ENCODE measurements at places on chromosomes 4 and X.

DNA sequence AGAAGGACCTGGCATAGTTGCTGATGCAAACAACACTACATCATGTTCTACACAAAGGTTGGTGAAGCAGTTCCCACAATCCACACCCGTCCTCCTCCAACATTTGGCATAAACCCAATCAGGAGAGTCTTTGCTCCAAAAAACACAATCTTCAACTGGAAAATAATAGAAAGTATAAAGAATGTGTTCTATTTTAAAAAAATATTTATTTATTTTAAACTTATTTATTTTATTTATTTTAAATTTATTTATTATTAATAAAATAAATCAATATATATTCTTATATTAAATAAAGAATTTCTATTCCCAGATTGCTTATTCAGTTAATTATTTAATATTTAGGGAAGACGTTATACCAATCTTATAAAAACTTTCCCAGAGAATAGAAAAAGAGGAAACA, 1753.7 kb upstream of the AGA start:
- no peak for DNase-seq

DNA sequence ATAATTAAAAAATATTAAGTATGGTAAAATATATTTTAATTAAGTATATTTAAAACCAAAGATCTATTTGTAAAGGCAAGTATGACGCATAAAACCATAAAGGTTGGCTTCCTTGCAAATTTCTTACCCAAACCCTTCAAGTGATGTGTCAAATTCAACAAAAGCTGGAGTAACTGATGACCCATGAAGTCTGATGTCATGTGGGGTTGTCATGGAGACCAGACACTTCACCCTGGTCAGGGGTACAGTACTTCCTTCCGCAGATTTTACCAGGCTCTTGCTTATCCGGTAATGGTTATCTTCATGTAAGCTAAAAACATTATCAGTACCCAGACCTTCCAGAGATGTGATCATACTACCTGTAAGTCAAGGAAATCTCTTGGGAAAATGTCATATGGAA, 170.1 kb downstream of the WDFY3 start:
- peak; percentile 2 for DNase-seq

GRCh38 chr4:7626531-7626930, 191.8 kb upstream of the PSAPL1 start:
- DNase-seq, result no peak

DNA sequence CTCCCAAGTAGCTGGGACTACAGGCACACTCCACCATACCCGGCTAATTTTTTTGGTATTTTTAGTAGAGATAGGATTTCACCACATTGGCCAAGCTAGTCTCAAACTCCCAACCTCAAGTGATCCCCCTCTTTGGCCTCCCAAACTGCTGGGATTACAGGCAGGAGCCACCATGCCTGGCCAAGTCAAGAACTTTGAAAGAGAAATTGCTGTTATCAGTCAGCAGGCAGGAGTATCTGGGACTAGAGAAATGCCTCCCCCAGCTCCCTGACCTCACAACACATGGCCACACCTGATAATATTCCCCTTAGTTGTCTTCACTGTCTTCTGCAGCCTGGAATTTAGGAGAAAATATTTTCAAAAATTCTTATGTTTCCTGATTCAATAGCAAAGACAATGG, 7.4 kb downstream of the TXK start:
- no peak for DNase-seq

DNA sequence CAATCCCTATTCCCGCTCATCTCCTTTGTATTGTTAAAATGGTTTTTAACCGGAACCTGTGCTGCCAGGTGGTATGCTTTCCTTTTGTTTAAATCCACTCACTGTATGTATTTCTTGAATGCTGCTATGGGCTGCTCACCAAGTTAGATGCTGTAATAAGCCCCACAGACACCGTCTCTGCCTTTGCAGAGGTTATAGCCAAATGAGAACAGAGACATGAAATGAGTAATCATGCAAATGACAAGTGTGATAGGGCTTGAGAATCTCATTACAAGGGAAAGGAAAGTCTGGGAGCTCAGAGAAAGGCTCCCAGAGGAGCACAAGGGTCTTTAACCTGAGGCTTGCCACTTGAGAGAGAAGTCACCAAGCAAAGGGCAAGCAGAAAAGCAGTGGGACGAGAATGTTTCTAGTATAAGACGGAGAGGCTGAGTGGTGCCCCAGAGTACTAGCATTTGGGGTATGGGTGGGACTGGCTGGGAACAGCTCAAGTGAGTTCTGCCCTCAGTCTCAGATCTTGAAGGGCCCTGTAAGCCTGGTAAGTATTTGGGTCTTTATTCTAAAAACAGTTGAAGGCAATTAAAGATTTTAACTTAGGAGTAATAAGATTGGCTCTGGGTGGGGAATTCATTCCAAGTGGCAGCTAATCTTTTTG, 110.8 kb upstream of the H2AZ1 start:
- no peak for DNase-seq

DNA sequence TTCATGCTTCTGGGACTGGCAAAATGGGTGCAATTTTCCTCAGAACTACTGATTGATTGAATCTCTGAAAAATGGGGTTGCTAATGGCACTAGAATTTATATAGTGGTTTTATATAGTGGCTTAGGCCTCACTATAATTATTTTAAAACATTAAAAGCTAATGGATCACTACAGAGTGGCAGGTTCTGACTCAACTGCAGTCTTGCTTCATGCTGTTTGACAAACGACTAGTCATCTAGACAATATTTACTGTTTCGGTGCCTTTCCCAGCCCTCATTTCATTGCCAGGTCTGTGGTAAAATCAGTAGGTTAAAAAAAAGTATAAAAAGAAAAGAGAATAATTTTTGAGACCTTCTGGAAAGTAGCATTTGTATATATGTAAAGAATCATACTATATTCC, 352.8 kb upstream of the ATOH1 start:
- no peak for DNase-seq

All from HL-60 (cell line).